ENCODE measurements at places on chromosomes 7 and 10. TPM values are rescaled to one million over a fixed set of nuclear protein-coding genes. Genes with fewer than 3 reads are reported as not detected.

The C10orf90 gene
- not detected for total RNA-seq

The RASA4B gene
- total RNA-seq = 7.8 TPM

The LRRC17 gene
- total RNA-seq = 2.1 TPM

The RGR gene
- 1.9 TPM for total RNA-seq

The RELN gene
- total RNA-seq = 0.62 TPM

The SFTPA1 gene
- total RNA-seq = 0.24 TPM

The OAT gene
- 27.3 TPM for total RNA-seq

The XRCC2 gene
- total RNA-seq = 0.65 TPM

The INHBA gene
- 0.89 TPM for total RNA-seq

DNA sequence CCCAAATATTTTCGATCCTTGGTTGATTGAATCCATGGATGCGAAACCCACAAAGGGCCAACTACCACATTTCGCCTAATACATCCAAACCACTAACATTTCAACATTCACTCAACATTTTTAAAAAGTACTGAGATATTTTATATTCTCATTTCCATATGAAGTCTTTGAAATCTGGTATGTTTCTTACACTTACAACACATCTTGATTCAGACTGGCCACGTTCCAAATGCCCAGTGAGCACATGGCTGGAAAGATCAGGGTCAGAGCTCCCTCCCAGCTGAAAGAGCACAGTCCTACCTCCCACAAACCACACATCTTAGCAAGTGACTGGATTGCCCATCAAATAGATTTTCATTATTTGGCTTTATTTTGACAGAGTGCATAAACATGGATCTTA is 18.9 kb downstream of the NCAPG2 start:
- DNase-seq = no peak

- DNase-seq = no peak
Measured at GRCh38 chr10:77904100-77904840, 22.3 kb downstream of the DLG5 start.

- no peak for DNase-seq
Measured at GRCh38 chr10:15842556-15843169, 17.6 kb downstream of the MINDY3 start.

- peak; percentile 98 for DNase-seq
Measured at GRCh38 chr7:140479062-140479738, at the start of gene MKRN1. TSS of gene MKRN1 (minus strand) at chr7:140479505. CDS start at chr7:140479344, 161 bp downstream.

DNA sequence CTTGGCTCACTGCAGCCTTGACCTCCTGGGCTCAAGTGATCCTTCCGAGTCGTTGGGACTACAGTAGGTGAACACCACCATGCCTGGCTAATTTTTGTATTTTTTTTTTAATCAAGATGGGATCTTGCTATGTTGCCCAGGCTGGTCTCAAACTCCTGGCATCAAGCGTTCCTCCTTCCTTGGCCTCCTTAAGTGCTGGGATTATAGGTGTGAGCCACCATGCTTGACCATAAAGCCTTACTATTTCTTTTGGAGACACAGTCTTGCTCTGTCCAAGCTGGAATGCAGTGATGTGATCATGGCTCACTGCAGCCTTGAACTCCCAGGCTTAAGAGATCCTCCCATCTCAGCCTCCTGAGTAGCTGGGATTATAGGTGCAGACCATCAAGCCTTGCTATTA is 12.6 kb downstream of the TFAM start:
- DNase-seq = no peak

DNA sequence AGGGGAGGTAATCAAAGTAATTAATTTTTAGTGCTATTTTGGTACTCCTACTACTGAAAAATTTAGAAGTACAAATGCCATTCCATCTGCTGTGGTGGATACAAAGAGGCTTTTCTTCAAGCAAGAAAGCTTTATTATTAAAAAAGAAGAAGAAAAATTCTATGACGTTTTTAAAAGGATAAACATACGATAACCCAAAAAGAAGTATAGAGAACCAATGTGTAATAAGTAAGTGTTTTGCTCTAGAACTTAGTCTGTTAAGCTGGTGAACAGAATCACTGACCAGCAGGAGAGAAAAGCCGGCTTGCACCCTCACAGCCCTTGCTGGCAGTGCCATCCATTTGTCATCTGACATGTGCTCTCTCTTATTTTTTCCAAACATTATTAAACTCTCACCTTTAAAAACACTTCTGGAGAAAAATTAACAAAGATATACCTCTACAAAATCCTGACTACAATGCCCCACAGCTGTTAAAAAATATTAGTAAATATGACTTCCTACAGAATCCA is 81.5 kb downstream of the SRPK2 start:
- no peak for DNase-seq

- no peak for DNase-seq
Measured at GRCh38 chr7:43868681-43869005, 674 bp downstream of the MRPS24 start.

- DNase-seq = no peak
Measured at GRCh38 chr7:33853361-33854062, 51.8 kb upstream of the BMPER start.

DNA sequence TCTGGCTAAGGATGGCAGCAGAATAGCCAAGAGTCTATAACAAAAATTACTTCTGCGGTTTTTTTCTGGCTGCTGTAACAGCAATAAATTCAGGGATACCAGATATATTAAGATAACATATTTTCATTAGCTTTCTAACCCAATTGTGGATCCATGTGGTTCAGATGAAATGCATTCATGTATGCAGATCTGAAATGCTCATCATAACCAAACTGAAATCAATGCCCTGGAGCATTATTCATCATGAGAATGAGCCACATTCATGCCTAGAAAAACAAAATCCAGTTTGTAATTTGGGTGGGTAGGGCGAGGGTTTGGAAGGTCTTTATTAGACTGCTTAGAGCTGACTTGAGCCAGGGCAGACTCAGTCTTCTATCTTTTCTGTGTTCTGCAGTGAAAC is 69.8 kb upstream of the SEMA3A start:
- no peak for DNase-seq

GRCh38 chr7:25032774-25033743 is 53.1 kb upstream of the OSBPL3 start:
- no peak for DNase-seq

GRCh38 chr10:130171196-130171595 is 35.0 kb downstream of the GLRX3 start:
- no peak for DNase-seq

DNA sequence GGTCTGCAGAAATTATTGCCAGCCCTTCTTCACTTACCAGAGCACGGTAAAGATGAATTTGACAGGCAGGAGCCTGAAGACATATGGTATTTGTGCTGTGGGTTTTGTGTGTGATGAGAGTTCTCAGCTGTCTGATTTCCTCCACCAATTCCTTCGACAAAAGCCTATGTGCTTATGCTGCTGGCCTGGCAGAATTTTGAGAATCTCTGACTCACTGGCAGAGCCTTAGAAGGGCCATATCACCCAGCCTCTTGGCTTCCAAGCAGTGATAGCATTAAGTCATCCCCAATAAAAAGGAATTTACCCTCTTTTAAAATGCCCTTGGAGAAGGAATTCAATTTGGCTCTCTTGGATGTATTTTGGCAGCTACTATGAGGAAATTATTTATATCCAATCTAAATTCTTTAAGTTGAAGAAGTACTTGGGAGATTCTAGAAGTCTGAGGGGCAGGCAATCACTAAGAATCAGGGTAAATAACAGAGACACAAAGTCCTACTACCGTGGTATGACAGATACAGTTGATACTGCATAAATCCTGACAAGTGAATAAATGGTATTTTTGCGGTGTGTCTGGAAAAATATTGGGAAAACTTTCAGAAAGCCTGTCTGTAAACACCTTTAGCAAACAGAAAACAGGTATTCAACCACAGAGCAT is 68.6 kb upstream of the EFCAB10 start:
- DNase-seq = no peak

GRCh38 chr7:101817471-101818286 is at the start of gene CUX1:
TSS of gene CUX1 (plus strand) at chr7:101817626. CDS start at chr7:101817640, 14 bp downstream.
- DNase-seq = no peak

DNA sequence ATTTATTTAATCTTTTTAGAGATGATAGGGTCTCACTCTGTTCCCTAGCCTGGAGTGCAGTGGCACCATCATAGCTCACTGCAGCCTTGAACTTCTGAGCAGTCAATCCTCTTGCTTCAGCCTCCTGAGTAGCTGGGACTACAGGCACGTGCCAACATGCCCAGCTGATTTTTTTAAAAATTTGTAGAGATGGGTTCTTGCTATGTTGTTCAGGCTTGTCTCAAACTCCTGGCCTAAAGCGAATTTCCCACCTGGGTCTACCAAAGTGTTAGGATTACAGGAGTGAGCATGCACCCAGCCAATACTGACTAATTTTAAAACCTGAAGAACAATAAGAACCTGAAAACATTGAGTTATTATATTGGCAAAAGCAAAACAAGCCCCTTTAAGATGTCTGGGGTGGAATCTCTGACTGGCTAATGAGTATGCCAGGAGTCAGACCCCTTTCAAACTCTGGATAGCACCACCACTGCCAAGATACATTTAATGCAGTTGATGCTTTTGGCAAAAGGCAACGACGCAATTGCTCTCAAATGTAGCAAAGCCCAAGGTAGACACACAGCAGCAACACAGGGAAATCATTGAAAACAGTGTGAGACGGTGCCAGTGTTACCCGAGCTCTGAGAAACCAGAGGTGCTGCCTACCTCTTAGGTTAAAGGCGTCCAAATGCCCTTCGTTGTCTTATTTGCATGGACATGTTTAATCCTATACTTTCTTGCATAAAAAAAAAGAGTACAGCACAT is 40.7 kb upstream of the TOMM7 start:
- no peak for DNase-seq

- peak; percentile 47 for DNase-seq
Measured at GRCh38 chr10:1152386-1153250, 96.4 kb downstream of the WDR37 start.

DNA sequence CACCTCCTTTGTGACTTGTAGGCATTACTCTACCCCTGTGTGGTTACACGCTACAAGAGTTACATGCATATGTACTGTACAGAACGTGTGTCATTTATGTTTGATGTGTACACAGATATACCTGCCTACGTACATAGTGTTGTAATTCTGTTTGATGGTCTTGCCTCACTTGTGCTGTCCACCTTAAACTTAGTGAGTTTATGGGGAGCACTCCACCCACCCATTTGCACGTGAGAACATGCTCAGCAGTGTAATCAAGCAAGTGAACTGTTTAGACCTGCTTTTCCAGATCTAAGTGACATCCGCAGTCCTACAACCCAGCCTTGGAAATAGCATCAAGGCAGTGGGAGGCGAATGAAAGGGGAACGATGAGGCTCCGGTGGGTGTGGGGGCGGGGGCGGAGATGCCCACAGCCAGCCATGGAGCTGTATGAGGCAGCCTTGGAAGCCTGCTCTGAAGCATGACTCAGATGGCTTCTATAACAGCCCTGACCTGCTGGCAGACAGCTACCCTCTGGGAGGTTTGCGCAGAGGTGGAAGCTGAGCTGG is 52.1 kb downstream of the SUFU start:
- no peak for DNase-seq

DNA sequence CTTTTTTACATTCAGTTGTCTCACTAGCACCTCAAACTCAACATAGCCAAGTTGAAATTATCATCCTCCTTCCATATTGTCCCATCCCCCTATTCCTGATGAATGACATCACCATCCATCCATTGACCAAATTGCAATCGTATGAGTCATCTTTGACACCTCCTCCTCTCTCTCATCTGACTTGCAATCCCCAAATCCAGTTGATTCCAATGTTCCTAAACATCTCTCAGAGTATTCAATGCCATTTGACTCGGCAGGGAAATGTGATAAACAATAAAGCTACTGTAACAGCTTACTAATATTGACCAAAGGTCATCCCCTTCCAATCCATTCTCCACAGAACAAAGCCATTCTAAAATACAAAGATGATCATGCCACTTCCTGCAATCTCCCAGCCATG is 1047.8 kb downstream of the NRG3 start:
- DNase-seq = no peak

- no peak for DNase-seq
Measured at GRCh38 chr7:47354831-47355541, 226.9 kb downstream of the TNS3 start.

GRCh38 chr10:133144771-133145170 is 15.2 kb upstream of the KNDC1 start:
- DNase-seq = no peak

DNA sequence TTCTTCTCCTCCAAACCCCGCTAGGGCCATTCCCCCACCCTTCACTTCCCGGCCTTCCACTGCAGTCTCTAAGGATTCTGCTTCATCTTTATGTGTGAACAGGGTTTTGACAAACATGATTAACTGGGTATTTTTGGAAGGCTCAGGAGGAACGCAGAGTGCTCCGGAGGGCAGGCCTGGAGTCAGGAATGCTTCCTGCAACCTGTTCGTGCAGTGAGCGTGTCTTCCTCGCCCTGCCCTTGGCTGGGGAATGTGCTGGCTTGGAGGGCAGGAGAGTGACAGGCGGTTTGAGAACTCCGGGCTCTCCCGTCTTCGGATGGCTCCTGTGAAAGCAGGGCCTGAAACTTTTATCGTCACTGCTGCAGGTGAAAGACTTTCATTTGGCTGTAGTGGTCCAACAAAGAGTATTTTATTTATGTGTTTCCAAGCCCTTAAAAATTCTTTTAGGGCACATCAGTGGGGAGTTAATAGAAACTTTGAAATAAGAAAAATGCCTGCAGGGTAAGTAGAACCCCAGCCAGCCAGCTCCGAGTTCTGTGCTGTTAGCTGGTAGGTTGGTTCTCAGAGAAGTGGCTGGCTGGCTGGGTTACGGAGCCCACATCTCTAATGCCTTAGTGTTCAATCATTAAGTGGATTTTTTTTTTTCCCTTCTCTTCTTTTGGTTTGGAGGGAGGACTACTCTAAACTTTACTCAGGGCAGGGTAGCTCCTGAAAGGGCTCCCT is 51.0 kb downstream of the TCF7L2 start:
- DNase-seq = no peak

DNA sequence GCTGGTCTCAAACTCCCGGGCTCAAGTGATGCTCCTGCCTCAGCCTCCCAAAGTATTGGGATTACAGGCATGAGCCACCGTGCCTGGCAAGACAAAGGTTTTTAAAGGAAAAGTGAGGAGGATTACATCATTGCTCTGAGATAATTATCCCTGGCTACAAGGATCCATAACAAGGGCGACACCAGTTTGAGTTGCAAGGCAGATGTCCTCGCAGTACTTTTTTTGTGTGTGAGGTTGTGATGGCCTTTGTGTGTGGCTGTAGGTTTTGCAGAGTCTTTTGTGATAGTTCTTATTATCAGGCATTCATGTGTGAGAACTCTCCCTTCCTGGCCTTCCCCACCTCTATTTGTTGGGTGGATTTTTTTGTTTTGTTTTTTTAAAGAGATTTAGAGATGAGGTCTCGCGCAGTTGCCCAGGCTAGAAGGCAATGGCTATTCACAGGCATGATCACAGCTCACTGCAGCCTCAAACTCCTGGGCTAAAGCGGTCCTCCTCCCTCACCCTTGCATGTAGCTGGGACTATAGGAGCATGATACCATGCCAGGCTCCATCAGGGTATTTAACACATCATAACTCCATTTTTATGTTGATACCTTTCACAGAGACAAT is 10.0 kb downstream of the BTBD16 start:
- DNase-seq = no peak

DNA sequence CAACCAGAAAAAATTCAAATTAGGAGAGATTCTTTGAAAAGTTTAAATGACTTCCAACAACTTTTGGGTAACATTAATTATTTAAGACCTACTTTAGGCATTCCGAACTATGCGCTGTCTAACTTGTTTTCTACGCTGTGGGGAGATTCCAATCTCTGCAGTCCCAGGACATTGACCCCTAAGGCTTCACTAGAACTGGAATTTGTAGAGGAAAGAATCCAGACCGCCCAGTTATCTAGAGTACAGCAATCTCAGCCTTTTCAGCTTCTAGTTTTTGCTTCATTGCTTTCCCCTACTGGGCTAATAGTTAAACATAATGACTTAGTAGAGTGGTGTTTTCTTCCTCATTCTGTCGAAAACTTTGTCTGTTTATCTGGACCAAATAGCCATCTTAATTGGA is 14.9 kb upstream of the DDC start:
- DNase-seq = no peak

GRCh38 chr10:18710201-18710653 is 51.0 kb downstream of the ARL5B start:
- DNase-seq = no peak

All from Right ventricle myocardium inferior (tissue), 1 donor.